H4 (cell line): ENCODE measurements at places on chromosomes 16 and 17. TPM values are rescaled to one million over a fixed set of nuclear protein-coding genes. Genes with fewer than 3 reads are reported as not detected.

Gene MT1M
- total RNA-seq = not detected in 2 replicates

Gene CCL11
- total RNA-seq = not detected in 2 replicates

Gene AGRP
- total RNA-seq = not detected in 2 replicates

Gene CRYBA1
- total RNA-seq = not detected in 2 replicates

Gene GCGR
- not detected in 2 replicates for total RNA-seq

Gene TLCD3B
- 0.04 TPM in 1 of 2 replicates, not detected in the other for total RNA-seq

Gene HIGD1B
- total RNA-seq = not detected in 2 replicates

Gene CD300LB
- not detected in 2 replicates for total RNA-seq

Gene GRIN2A
- total RNA-seq = 0.17 TPM in 1 of 2 replicates, not detected in the other

Gene CNGB1
- 0.06 TPM in 1 of 2 replicates, not detected in the other for total RNA-seq

Gene CORO7
- total RNA-seq = 8.9 and 10.6 TPM in 2 replicates

Gene HEXD
- total RNA-seq = 6.3 and 8.4 TPM in 2 replicates

Gene KSR1
- total RNA-seq = 3.9 and 7.4 TPM in 2 replicates

Gene ZDHHC1
- 3.0 and 3.2 TPM in 2 replicates for total RNA-seq

Gene CES4A
- not detected in 2 replicates for total RNA-seq

Gene RAMP2
- total RNA-seq = not detected in 2 replicates

Gene WNK4
- total RNA-seq = not detected in 2 replicates

Gene TP53TG3F
- total RNA-seq = not detected in 2 replicates

Gene TBX21
- total RNA-seq = 0.10 TPM in 1 of 2 replicates, not detected in the other

Gene TMC8
- 0.02 TPM in 1 of 2 replicates, not detected in the other for total RNA-seq

Gene CCL4
- not detected in 2 replicates for total RNA-seq

Gene KRTAP1-3
- total RNA-seq = not detected in 2 replicates

Gene OMG
- not detected in 2 replicates for total RNA-seq

Gene ACSM5
- 1.1 TPM in 1 of 2 replicates, not detected in the other for total RNA-seq

Gene PRSS27
- total RNA-seq = 0.02 and 0.46 TPM in 2 replicates

Gene ZSCAN10
- not detected in 2 replicates for total RNA-seq

Gene KRTAP4-5
- total RNA-seq = not detected in 2 replicates

Gene IRX6
- not detected in 2 replicates for total RNA-seq

Gene FBXL16
- 1.0 and 2.2 TPM in 2 replicates for total RNA-seq

Gene RTN4RL1
- 0.48 and 1.3 TPM in 2 replicates for total RNA-seq

Gene HSD11B2
- total RNA-seq = 0.10 TPM in 1 of 2 replicates, not detected in the other

Gene NOG
- total RNA-seq = 0.78 and 1.2 TPM in 2 replicates

Gene NPIPA5
- total RNA-seq = 0.17 and 2.1 TPM in 2 replicates

Gene GAST
- not detected in 2 replicates for total RNA-seq

Gene PDIA2
- not detected in 2 replicates for total RNA-seq

Gene CACNG4
- total RNA-seq = 2.3 and 2.4 TPM in 2 replicates

Gene CD300A
- not detected in 2 replicates for total RNA-seq

Gene AOC2
- 0.45 TPM in 1 of 2 replicates, not detected in the other for total RNA-seq

Gene PCTP
- total RNA-seq = 21.8 and 25.3 TPM in 2 replicates

Gene PGP
- 20.0 and 24.5 TPM in 2 replicates for total RNA-seq

Gene CCR7
- total RNA-seq = not detected in 2 replicates
